Naive thymus-derived CD4-positive, alpha-beta T cell (primary cell): ENCODE measurements at places on chromosomes 3 and 15. TPM values are rescaled to one million over a fixed set of nuclear protein-coding genes. Genes with fewer than 3 reads are reported as not detected.

GRCh38 chr3:176734146-176734545, 463.1 kb downstream of the TBL1XR1 start:
- no peak for DNase-seq

DNA sequence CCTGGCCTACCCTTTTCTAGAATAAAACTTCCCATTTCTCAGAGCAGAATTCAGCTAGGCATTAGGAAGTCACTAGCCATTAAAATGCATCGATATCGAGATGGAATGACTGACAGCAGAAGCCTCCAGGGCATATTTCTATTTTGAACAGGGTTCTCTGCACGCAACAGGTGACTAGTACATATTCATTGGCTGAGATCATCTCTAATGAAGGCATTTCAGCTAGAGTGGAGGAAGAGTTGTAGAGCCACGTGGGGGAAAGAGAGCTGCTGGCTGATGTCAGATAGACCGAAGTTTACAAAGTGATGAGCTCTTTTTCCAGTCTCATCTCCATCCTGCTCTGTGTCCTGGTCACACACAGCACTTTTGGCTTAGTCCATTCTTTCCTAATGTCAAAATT, 7.5 kb downstream of the TMEM40 start:
- no peak for DNase-seq

GRCh38 chr15:41992151-41992802, 19.9 kb upstream of the EHD4 start:
- no peak for DNase-seq

DNA sequence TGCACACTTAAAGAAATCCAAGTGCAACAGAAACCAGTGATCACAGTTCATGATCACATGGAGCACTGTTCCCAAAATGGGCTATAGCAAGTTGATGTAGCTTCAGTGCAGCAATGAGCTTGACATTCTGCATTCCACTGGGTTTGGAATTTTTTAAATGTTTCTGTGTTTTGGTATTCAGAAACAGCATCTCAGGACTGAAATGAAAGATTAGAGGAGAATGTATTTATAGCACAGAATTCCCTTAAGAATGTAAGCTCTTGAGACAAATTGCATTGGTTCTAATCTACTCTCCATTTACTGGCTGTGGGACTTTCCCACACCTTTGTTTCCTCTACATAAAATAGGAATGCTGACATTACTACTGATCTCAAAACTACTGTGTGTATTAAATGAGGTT, 162.7 kb downstream of the FGF12 start:
- DNase-seq: no peak

DNA sequence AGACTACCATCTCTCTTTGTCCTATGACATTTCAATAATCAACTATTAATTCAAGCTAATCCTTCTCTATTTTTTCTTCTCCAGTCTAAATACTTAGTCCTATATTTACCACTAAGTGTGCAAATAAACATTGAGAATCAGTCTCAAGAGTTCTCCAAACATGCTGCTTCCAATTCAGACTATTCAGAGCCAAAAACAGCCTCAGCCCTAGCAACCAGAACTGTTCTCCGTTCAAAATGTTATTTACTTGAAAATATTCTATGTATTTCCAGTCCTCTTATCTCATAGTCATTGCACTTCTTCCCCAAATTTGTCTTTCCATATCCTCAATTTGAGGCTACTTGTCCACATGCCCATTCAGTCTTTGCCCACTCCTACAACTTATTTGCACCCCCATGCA, 805.5 kb downstream of the IGSF11 start:
- DNase-seq: no peak

GRCh38 chr3:143165211-143165610, 45.6 kb downstream of the CHST2 start:
- DNase-seq: no peak

- no peak for DNase-seq
Observed at GRCh38 chr3:45179163-45179562, 33.0 kb upstream of the CDCP1 start.

The CISH gene
- total RNA-seq: 12.4 TPM

GRCh38 chr3:119703820-119704531, 1.2 kb downstream of the CFAP91 start:
- DNase-seq: no peak

The TNNC1 gene
- 3.5 TPM for total RNA-seq

GRCh38 chr3:52403955-52404354, 40.9 kb downstream of the SEMA3G start:
- no peak for DNase-seq

- no peak for DNase-seq
Observed at GRCh38 chr3:139764936-139765335, 87.2 kb upstream of the NMNAT3 start.

DNA sequence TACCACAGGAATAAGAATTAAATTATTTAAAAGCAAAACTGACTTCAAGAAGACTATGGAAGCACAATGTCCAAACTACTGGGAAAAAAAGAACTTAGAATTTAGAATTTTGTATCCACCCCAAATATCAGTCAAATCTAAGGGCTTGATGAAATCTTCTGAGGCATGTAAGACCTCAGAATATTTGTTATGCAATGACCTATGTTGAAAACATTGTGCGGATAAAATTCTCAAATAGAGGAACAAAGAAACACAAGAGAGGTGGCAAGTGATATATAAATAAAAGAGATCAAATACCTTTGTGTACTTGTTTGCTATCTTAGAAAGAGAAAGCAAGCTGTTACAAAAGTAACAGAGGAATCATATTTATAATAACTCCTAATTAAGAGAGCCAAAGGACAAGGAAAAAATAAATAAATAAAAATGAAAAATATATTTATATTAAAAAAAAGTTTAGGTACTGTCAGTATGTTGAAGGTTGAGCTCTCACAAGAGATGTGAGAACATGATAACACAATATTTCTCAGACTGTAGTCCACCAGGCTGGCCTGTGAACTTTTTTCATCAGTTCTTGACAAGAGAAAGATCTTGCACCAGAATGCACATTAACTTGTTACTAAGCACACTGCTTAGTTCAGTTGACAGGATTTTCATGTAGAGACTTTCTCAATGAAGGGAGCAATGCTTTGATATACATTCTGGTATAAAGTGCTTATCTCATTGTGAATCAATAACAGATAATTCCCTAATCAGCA, 50.0 kb downstream of the CPA3 start:
- DNase-seq: no peak

DNA sequence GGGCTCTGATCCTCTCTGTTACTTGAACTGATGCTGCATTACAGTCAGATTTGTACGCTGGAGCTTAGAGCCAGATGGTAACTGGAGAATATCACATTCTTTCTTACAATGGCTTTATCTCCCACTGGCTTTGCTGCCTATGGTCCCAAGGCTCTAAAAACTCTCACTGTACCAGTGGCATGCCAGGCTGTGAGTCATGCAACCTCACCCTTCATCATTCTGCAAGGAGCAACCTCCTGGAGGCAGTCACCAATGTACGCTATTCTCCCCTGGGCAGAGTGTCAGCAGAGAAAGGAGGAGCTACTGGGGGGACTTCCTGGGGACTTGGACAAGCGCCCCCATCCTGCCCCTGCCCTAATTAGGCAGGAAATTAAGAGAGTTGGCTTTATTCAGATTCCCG, 97.9 kb upstream of the EIF1B start:
- no peak for DNase-seq

The STRIT1 gene
- total RNA-seq: not detected

The VEPH1 gene
- 0.48 TPM for total RNA-seq

DNA sequence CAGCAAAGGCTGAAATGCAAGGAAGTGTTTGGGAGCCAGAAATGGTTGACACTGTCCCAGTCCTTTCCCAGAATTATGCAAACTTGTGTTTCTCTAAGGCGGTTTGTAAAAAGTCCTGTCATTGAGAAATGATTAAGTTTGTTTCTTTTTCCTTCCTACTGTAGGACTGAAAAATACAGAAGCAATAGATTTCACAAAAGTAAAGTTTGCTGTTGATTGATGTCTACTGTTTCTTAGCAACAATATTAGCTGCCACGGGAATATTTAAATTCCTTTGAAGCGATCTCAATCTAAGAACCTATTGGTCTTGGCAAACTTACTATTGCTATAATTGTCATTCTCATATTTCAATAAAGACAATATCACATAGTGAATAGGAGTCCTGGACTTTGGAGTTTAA, 100.7 kb upstream of the IL12A start:
- DNase-seq: no peak

The TCAIM gene
- 7.7 TPM for total RNA-seq

The CKMT1A gene
- not detected for total RNA-seq

DNA sequence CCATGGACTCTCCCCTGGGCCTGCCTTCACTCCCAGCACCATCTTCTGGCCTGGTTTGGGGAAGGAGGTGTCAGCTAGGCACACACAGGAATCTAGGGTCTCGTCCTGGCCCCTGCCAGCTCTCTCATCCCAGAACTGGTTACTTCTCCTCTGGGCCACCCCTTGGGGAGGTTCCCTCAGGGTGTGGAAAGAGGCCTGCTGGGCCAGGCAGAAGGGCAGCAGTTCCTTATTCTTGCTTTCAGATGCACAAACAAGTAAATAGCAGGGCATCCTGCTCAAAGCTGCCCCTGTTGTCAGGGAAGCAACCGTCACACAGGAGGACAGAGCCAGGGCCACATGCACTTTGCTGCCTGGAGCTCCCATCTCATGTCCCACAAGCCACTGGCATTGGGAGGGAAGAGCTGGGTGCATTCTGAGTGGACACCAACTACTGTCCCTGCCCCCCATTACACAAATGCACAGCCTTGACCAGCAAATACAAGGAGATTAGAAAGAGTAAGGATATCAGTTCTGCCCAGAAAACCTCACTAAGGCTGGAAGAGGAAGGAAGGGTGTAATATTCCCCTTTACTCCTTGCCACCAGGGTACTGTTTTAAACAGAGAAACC, 108.8 kb upstream of the HACD2 start:
- no peak for DNase-seq

The TF gene
- total RNA-seq: 0.35 TPM

GRCh38 chr3:130601442-130601971, 84.5 kb downstream of the COL6A6 start:
- no peak for DNase-seq

GRCh38 chr3:4525560-4526223, 32.5 kb downstream of the ITPR1 start:
- no peak for DNase-seq

GRCh38 chr3:192817506-192817905, 90.2 kb upstream of the FGF12 start:
- DNase-seq: no peak

DNA sequence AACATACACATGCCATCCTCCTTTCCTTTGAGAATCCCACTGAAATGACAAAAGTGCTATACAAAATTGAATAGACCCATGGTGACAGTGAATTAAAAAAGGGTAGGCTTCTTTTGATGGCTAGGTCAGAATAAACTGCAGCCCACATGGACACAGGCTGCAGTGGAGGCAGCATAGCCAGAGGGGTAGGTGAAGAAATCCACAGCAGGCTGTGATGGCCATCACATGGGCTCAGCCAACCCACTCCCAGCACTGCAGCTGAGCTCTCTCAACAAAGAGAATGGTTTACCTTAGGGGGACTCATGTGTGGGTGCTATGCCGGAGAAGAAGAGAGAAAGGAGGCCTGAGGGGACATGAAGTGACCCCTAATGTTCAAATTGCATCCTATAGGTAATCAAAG, 331.1 kb downstream of the CHST2 start:
- no peak for DNase-seq

GRCh38 chr15:42911058-42911592, 9.5 kb downstream of the TTBK2 start:
- DNase-seq: no peak

The PSTPIP1 gene
- 101 TPM for total RNA-seq

DNA sequence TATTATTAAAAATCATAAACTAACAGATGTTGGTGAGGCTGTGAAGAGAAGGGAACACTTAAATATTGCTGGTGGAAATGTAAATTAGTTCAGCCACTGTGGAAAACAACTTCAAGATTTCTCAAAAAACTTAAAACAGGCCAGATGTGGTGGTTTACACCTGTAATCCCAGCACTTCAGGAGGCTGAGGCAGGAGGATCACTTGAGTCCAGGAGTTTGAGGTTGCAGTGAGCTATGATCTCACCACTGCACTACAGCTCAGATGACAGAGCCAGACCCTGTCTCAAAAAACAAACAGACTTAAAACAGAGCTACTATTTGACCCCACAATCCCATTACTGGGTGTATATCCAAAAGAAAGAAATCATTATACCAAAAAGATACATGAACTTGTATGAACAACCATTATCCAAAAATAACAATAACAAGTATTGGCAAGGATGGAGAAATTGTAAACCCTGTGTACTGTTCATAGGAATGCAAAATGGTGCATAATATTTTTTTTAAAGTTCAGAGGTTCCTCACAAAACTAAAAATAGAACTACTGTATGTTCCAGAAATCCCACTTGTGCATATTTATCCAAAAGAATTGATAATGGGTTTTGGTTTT, 25.5 kb downstream of the ZNF148 start:
- no peak for DNase-seq

The RGMA gene
- total RNA-seq: not detected

The GPR156 gene
- total RNA-seq: 0.27 TPM

GRCh38 chr15:71469413-71469812, 340.9 kb upstream of the NR2E3 start:
- no peak for DNase-seq

The TMEM158 gene
- total RNA-seq: not detected

DNA sequence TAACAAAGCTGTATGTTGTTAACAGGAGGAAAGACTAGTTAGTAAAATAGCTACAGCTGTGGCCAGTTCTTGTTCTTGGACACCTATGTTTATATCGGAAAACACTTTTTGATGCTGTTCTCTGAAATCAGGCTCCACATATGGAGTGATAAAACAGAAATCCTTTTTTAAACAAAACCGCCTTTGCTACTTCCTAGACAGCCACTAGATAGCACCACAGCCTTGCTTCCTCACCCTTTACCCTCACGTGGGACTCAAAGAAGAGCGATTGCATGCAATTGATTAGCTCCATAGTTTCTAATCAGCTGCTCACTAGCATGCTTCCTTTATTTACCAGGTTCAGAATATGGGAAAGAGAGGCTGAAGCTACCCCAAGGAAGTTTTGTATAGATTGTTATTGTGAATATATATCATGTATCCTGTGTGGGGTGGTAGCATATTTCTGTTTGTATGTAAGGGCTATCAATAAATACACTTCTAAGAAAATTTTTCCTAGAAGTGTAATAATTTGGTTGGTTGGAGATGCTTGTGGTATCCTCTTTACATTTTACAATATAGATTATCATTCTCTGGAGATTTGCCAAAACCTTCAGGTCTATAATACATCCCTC, 4.3 kb upstream of the MTFMT start:
- peak; percentile 52 for DNase-seq

- DNase-seq: no peak
Observed at GRCh38 chr3:8077126-8077525, 424.5 kb upstream of the LMCD1 start.
